ENCODE measurements at places on chromosomes 2 and 18.

GRCh38 chr2:65429786-65430602 lies 2.4 kb downstream of the SPRED2 start:
- DNase-seq, result no peak

DNA sequence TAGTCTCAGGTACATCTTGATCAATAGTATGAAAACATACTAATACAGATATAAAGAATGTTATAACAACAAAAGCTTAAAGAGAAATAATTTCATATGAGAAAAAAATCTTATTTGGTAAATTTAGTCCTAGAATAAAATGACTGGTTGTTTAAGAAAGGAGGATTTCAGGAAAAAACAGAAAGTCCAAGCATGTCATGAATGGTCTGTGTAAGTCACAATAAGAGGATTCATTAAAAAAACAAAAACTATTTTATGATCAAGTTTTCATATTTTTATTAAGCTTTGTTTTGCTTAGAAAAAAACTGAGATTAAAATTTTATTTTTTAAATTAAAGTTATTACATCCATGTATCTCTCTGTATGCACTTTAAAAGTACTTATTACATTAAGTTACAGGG lies 353.9 kb upstream of the SPHKAP start:
- DNase-seq, result no peak

- DNase-seq, result no peak
Measured at GRCh38 chr2:202442882-202443281, 66.8 kb downstream of the BMPR2 start.

- no peak for DNase-seq
Measured at GRCh38 chr2:152835674-152836073, 117.3 kb downstream of the ARL6IP6 start.

- no peak for DNase-seq
Measured at GRCh38 chr2:4762951-4763376, 929.2 kb upstream of the SOX11 start.

DNA sequence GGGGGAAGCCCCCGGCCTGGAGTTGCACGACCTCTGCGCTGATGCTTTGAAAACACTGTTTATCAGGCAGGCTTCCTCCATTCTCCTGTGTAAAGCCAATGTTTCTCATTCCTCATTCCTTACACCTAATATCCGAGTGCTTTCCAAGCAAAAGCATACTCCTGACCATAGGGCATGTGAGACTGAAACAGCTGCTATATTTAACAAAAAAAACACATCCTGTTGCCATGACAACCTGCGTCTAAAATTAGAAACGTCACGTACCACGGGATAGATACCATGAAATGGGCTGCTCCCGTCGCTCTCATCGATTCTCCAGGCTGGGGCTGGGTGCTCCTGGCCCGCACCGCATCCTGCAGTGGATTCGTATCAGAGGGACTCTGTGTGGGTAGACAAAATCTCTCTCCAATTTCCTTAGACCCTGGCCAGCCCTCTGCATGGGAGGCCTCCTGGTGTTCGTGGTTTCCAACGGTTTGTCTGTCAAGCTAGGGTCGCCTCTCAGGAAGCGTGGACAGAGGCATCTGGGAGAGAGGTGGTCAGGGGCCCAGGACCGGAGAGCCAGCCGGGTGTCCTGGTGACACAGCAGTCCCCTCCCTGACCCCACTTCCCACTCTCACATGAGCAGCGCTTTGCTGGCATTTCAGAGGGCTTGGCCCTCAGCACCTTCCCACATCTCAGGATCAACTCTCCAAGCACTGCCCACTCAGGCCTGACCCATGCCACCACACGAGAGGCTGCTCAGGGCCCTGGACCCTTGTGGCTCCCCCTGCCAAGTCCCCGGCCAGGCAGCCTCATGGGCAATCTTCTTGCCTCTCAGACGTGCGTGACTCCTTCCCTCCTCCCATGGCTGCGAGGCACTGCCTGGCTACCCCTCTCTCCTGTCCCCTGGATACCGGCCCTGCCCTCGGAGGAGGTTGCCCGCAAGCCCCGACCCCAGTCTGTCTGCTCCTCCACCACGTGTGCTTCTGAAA lies 268.1 kb downstream of the NDUFA10 start:
- no peak for DNase-seq

- peak; percentile 52 for DNase-seq
Measured at GRCh38 chr2:28895189-28895893, 874 bp downstream of the WDR43 start.

DNA sequence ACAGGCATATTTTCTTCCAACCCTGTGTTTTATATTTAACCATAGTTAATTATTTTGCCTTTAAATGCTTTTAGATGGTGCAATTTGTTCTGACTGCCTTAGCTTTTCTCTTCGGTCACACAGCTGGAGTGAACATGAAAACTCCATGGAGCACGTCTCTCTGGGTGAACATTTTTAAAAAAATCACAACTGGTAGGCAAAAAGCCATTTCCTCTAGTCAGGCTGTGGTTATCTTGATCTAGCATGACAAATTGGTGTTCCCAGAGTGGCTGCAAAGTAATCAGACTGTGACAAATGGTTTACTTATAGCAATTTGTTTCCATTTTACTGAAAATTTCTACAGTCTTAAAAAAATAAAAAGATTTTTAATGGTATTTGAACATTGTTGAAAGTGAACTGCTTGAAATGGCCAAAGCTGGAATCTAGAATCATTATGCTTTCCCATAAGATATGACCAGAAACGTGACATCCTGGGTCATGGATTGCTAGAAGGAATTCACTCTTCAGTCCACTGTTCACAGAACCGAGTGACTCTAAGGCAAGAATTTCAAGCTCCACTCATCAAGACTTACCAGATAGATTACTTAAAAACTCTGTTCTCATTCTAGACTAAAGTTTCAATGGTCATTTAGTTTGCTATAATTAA lies 703.6 kb downstream of the CPS1 start:
- no peak for DNase-seq

GRCh38 chr2:41129988-41130387 lies 678.1 kb upstream of the SLC8A1 start:
- no peak for DNase-seq

DNA sequence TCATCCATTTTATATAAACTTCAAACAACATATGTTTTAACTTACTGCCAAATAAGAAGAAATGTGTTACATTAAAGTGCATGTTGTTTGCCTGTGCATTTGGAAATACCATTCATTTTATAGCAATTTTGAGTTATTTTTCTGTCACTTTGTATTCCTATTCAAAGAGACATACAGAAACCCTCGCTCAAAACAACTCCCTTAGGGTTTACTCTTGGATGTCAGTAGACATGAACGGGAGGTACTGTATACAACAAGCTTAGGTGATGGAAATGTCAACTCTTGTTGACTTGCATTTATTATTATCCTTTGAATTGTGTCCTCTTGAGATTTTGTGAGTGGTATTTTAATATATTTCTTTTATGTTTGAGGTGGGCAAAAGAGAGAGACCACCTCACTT lies 132.3 kb downstream of the CAMKMT start:
- no peak for DNase-seq

DNA sequence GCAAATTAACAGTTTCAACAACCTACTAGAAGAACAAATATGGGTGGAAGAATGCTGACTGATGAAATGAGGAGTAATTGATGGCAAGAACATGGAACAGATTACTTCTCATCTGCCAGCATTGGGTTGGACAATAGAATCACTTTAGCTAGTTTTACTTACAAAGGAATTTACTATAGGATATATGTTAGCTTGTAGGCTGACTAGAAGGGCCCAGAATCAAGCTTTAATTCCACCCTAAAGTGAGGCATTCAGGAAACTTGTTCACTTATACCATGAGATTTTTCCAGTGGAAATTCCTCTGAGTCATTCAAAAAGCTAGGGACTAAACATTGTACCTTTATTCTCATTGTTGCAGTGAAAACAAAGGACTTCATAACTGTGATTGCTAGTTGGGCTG lies 5.0 kb upstream of the ZSWIM2 start:
- no peak for DNase-seq
